ENCODE measurements at places on chromosomes 7 and 10. TPM values are rescaled to one million over a fixed set of nuclear protein-coding genes. Genes with fewer than 3 reads are reported as not detected.
A peak's percentile ranks its signal among the peaks of the same experiment; 100 is the strongest.

GRCh38 chr7:148624735-148625134 is 34.2 kb downstream of the C7orf33 start:
- DNase-seq: no peak

GRCh38 chr10:56116684-56117083 is 244.4 kb downstream of the ZWINT start:
- DNase-seq: no peak

DNA sequence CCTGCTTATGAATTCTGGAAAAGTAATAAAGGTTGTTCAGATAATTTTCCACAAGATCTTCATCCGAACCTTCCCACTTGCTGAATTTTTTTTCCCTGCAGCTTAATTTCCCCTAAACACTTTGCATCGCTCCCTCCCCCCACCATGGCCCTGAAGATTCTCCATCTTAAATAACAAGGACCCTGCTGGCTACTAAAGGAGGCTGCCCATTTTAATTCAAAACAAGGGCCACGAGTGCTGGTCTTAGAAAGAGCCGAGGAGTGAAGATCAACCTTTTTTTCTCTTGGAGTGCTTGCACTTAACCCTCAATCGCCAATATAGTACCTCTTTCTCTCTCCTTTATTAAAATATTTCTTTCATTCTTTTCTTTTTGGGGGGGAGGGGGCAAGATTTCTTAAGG is 9.2 kb upstream of the SP8 start:
- peak; percentile 5 for DNase-seq

LRRD1 gene
- under 0.01 TPM for total RNA-seq

PRKRIP1 gene
- 19.7 TPM for total RNA-seq

GRCh38 chr10:77555591-77556212 is 81.9 kb downstream of the KCNMA1 start:
- DNase-seq: no peak

GRCh38 chr10:128573281-128573845 is 447.1 kb upstream of the MKI67 start:
- no peak for DNase-seq

LRRC18 gene
- total RNA-seq: not detected

DNA sequence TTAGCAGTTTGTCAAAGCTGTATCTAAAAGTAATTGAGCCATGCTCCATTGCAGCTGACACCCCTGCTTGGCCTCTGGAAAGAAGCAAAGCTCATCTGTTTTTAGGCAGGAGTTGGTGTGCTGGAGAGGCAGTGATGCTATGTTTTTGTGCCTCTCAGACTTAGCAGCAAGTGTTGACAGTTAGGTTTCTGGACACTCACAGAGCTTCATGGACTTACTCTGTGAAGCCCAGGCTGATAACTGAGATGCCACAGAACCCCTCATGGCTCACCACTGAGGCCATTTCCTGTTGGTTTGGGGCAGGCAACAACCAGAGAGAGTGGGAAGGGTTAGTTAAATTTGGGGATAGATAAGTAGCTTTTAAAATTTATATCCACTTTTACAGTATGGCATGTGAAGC is 59.8 kb downstream of the BTAF1 start:
- no peak for DNase-seq
